ENCODE measurements at places on chromosomes 3 and 15.

GRCh38 chr15:70617076-70617910, 146.1 kb downstream of the UACA start:
- peak; percentile 4 for DNase-seq

DNA sequence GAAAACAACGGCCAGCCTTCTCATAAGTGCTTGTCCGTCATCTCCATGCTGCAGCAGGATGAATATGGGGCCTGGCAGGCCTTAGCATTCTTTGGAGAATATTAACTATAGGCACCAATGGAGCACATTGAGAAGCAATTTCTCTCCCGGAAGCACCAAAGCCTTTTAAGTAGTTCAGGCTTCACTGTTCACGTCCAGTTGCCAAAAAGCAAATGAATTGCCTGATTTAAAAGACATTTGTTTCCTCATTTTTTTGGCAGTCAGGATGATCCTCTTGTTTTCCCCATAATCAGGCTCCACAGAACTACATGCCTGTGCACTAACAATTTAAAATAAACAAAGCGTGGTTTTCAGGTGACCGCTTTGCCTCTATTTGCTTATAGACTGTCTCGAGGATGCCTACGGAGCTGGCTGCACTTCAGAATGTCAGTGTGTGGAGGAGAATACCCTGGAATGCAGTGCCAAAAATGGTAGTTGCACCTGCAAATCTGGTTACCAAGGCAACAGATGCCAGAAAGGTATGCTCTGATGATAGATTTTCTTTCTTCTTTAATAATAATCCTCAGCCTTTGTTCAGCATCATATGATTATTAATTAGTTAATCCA, 725.2 kb upstream of the GOLIM4 start:
- no peak for DNase-seq

GRCh38 chr3:39754549-39754948, 54.9 kb upstream of the MYRIP start:
- no peak for DNase-seq

DNA sequence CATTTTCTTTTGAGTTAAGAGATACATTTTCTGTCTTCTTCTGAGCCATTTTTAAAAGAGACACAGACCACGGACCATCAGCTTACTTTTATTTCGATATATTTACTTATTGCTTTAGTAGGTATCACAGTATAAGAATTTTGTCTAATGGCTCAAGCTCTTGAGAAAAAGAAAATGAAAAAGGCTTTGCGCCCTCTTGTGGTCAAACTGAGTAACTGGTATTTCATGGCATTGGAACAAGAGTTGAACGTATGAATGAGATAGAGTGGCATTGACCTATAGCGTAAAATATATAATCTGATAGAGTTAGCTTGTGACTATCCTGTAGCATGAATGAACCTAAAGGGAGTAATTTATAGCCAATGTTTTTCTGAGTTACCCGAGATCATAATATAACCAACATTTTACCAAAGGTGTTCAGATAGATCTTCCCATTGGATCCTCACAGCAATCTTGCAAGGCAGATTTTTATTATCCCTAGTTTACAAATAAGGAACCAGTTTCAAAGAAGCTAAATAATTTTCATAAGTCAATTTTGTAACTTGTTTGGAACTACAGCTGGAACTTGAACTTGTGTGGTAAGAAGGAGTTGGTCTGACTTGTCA, 154.6 kb downstream of the POLR2M start:
- DNase-seq: peak; percentile 37

- DNase-seq: peak; percentile 35
Measured at GRCh38 chr15:40065166-40065565, 26.2 kb upstream of the SRP14 start.

DNA sequence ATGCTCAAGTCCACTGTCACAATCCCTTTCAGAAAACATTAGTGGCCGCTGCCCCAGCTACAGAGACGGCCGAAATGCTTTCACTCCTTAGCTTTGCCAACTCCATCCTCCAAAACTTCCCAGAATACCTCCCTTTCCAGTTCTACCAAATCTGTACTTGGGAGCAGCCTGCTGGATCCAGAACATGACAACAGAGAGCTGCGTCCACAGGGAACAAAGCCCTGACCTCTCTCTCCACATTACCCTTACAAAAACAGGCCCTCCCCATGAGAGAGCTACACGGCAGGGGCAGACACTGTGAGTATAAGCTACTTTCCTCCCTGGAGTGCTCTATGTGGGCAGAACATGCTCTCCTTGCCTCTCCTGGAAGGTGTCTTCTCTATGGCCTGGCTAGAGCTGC, 6.3 kb downstream of the RBM15B start:
- DNase-seq: no peak

GRCh38 chr3:171088964-171089754, 62.6 kb upstream of the SLC2A2 start:
- DNase-seq: no peak

DNA sequence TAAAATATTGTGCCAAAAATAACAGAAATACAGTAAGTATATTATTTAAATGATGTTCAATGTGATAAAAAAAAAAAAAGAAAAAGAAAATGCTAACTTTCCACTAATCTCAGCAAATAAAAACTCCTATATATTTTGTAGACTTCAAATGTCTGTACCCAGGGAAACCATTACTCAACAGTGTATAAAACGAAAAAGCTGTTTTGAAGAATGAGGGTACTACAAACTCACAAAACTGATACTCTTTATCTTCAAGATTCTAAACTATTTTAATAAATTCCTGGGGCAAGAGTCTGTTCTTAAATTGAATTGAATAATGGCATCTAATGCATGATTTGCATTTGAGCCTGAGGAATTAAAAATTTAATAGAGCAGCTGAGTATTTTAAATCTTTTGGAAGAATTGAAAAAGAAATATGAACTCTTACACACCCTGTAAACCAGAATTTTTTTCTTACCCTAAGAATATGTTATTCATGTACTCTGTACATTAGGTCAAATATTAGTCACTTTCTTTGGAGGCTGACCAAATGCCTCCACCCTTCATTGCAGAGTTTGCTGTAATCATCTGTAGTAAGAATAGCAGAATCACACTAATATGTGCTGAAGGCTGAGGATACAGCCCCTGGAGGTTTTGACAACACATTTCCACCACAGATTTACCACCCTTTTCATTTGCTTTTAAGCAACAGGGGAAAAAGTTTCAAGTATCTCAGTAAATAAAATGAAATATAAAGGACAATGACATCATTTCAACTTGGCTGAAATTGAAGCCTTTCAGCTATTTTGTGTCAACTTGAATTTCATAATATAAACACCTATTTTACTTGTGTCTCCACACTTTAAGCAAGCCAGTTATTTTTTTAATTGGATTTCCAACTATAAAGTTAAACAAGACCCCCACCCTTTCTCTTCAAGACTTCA, 79.7 kb downstream of the FBN1 start:
- DNase-seq: no peak

DNA sequence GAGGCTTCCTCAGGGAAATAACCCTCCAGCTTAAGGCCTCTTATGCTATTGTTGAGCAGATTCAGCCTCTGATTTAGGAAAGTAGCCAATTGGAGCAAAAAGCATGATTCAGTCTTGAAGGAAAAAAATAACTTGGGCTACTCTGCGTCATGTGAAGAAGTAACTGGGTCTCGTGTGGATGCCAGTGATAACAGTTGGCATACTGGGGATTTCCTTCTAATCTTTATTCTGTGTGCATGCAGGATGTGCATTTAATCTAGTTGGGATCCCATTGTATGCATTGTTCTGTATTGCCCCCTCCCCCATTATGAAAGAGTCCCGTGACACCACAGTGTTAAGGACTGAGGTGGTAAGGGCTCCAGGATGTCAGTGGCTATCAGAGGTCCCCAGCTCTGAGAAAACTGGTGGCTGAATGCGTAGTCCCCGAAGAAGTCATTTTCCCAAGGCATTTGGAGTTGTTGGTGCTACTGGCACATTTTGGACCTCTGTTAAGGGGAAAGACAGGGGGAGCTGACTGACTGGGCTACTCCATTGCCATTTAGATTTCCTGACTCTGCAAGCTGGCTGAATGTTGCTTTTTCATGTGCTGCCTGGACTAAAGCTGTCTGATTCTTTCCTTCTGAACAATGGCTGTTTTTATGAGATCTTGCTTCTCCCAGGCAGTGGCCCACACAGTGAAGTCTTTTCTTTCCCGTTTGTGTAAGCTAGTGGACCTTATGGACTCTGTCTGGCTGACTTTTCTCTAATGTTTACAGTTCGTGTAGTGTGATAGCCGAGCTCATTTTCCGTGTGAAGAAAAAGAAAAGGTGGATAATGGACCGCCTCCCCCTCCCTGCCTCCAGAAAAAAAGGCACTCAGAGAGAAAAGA, 38.4 kb upstream of the TRAK1 start:
- DNase-seq: no peak

GRCh38 chr3:134274571-134274970, 23.9 kb upstream of the RYK start:
- DNase-seq: no peak

- no peak for DNase-seq
Measured at GRCh38 chr15:93129702-93130488, 40.9 kb upstream of the RGMA start.

GRCh38 chr3:44409640-44410410, 67.6 kb downstream of the ZNF445 start:
- no peak for DNase-seq

GRCh38 chr3:156614642-156615511, 59.5 kb upstream of the TIPARP start:
- no peak for DNase-seq

GRCh38 chr3:168330983-168331382, 235.3 kb upstream of the GOLIM4 start:
- no peak for DNase-seq

DNA sequence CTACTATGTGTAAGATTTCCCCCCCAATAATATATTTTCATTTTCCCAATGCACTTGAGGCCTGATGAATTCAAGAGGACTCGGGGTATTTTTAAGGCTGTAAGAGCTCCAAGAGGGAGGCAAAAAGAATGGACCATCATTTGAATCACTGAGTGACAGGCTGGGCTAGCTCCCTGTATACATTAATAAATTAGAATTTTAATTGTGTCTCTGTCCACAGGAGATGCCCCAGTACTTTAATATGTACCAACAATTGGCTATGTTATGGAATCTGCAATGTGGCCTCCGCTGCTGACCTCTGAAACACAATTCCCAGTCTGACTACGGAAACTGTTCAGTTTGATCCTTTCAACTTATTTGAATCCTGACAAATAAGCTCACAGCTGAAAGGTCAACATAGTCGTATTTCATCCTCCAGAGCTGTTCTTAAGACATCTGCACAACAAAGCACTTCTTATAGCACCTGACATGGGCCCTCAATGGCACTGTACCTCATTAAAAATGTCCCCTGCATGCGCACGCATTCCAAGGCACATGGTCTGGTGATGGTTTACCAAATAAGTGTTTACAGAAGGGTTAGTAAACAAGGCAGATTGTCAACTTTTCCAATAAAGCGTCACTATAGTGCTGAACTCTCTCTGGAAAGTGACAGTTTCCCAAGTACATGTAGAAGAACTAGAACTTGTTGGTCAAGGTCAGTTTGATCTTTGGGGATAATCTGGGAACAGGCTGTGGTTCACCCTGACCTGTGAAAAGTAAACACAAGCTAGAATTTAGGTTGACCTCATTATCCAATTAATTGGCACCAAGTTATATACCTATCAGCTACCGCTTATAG, 472.9 kb downstream of the FOXP1 start:
- no peak for DNase-seq

DNA sequence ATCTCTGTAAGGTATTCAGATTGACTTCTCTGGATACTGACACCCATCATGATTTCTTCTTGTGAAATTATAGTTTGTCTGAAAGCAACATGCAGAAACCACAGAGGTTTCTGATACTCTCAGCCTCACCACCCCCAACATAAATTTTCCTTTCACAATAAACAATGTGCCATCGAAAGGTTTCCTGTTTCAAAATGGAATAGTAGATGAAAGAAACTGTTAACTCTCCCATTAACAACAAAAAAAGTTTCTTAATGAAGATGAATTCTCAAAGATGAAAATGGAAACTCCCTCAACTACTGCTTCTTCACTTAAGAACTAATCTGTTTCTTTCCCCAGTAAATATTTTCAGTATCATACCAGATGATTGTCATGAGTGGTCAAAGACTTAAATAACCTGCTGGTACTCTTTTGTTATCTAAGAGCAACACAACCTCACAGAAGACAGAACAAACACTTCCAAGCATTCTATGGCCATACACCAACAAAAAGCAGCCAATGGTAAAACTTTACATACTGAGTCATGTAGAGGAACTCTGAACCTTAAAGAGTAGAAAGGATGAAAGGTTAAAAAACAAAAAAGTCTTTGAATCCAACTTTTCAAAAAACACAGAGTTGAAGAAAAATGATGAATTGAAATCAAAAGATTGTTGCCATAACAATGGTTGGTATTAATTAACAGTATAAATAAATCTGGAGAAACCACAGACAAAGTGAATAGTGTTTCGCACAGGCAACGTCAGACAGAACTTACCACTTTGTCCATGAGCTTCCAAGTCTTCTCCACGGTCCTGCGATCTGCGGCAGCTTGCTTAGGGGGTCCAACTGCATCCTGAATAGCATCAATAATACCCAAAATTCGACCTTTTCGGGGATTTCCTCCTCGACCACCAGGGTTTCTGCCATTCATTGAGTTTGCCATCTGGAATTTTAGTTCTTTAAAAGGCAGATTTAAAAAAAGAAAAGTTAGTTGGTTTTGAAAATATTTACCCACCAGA, 1.9 kb downstream of the CBLB start:
- DNase-seq: no peak

GRCh38 chr3:64798316-64798715, 110.5 kb upstream of the ADAMTS9 start:
- DNase-seq: no peak

DNA sequence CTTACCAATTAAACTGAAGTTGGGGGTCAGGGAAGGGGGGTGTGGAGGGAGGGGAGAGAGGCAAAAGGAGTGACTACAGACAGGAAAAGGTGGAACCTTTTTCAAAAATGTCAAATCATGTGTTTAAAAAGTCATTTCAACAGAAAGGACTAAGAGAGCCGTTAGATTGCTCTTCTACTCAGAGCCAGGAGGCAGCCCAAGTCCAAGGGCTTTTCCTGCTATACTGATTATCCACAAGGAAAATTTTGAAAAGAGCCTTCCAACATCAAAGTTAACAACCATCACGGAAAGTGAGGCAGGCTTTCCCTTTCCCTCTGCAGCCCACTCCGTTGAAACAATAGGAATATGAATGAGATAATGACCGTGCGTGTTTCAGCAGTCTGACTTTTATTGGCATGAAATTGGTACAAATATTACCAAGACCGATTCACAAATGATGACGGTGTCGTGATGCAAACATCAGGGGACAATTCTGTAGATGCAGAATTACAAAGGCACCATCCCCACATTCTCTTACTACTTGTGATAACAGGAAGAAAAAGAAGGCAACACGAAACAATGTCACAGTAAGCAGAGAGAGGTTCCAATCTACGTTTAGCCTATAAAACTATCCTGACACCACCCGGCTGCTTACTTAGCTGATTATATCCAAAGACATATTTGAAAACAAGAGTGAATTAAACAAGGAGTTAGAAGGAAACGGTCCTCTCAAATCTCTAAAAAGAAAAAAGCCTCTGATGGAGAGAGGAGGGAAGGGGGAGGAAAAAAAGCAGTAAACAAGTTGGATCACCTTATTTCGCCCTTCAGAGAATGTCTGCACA, 453.7 kb downstream of the FOXP1 start:
- DNase-seq: peak; percentile 10

- no peak for DNase-seq
Measured at GRCh38 chr15:73935547-73935946, 9.3 kb downstream of the LOXL1 start.
